ENCODE measurements at places on chromosomes 6 and 20.

GRCh38 chr6:166826264-166826663 lies 130.1 kb downstream of the RNASET2 start:
- no peak for DNase-seq

GRCh38 chr6:6610031-6610591 lies 21.6 kb downstream of the LY86 start:
- no peak for DNase-seq

- no peak for DNase-seq
Observed at GRCh38 chr6:134046054-134046453, 6.4 kb downstream of the SLC2A12 start.

GRCh38 chr6:158009114-158009891 lies 27.6 kb downstream of the SYNJ2 start:
- DNase-seq = peak; percentile 78

GRCh38 chr6:141117874-141118273 lies 1014.9 kb upstream of the GJE1 start:
- no peak for DNase-seq

DNA sequence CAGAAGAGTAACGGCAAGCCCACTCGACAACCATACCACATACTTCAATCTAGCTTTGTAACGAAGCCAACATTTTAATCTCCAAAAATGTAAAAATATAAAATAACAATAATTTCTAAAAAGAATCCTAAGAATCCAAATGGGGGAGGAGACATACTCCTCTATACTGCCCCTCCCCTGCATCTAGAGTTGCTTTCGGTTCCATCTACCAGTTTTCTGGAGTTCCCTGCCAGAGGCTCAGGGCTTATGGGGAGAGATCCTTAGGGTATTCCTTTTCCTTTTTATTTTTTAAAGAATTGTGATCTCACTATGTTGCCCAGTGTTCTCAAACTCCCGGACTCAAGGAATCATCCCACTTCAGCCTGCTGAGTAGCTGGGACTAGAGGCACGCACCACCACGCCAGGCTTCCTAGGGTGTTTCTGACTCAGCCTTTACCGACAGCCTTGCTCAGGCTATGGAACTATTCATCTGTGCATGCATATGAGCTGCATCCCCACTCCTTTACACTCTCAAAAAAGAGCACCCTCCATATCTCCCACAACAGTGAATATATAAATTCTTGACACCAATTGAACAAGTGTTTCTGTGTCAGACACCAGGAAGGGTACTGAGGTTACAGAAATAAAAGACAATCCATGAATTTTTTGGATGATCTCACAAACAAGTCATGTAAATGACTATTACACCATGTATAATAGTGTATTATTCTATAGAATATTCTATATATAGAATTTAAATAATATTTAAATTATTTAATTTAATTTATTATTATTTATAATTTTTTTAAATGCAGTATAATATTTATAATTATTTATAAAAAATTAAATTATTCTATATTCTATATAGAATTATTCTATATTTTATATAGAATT lies 40.7 kb upstream of the UBR2 start:
- DNase-seq = no peak

- no peak for DNase-seq
Observed at GRCh38 chr6:75210885-75211739, 5.3 kb upstream of the COL12A1 start.

DNA sequence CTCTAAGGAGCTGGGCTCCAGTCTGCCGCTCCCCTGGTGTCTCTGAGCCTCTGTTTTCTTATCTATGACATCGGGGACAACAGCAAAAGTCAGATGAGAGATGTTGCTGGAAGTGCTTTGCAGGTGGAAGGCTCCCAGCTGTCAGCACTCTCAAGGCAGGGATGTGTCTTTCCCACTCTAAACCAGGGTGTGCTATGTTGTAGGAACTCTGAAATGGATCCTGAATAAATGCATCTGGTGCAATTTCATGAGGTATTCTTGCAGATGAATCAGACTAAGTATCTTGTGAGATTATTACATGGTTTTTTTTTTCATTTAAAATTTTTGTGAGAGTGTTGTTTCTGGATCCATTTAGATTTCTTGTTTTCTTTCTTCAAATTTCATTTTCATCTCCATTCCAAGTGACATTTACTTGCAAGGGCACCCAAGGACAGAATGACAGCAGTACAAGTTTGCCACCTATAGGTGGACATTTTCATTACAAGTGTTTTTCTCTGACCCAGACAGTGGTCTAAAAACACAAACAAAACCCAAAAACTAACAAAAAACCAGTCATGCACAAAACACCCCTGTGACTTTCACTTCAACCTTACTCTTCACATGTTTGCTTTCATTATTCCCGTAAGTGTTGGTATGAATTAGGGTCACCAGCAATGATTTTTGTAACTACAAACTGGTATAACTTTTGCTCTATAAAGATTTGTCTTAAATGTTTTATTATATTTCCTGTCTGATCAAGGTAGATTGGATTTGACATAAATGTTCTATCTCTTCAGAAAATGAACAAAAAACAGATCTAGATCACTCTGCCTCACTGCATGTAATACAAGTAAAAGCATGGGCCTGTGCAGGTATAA lies 14.7 kb upstream of the SIM1 start:
- DNase-seq = no peak

DNA sequence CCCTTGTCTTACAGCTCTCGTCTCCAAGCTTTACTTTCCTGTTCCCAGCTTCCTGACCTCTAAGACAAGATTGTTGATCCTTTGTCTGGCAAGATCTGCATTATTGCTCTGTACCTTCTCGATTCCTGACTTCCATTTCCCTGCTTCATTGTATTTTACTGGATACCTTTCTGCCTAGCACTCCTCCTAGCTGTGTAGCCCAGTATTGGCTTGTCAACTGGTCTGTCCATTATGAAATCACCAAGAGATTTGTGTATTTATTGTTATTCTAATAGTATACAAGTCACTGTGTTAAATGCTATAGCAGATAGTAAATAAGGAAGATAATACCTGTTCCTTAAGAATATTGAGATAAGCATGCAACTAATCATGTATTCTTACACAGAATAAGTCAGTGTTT lies 305.4 kb downstream of the CDKAL1 start:
- DNase-seq = no peak

DNA sequence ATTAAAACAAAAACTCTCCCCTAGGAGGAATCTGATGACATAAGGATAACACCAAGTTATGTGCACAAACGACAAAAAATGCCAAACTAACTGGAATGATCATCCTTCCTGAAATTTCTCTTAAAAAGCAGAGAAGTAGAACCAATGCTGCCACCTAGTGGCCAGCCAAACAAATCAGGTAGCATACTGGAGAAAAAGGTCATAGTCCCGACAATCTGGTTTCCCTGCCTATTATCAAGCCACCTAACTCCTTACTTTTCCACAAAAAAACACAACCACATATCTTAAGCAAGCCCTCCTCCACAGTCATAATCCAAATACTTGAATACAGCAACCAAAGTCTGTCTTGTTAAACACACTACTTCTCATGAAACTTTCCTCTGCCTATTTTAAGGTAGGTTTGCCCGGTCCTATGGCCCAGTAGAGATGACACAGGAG lies 5.3 kb downstream of the OARD1 start:
- peak; percentile 83 for DNase-seq

GRCh38 chr20:44784688-44785087 lies 25.7 kb downstream of the RIMS4 start:
- DNase-seq = no peak

GRCh38 chr6:75382634-75382900 lies 98.0 kb upstream of the TMEM30A start:
- DNase-seq = no peak

DNA sequence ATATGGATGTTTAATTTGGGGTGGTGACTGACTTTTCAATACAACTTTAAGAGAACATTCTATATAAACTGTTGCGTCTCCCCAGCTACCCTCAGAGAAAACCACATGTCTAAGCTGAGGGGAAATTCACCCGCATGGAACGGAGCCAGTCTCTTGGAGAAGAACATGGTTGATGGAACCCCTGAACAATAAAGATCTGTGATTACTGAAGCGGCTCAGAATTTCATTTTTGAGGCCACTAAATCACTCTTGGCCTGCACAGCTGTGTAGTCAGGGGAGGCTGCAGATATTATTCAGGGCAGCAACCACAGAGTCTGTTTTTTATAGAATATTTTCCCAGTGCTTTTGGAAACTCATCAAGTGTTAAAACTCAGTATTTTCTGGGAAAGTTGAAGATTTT lies 73.8 kb downstream of the EYA4 start:
- DNase-seq = peak; percentile 51

DNA sequence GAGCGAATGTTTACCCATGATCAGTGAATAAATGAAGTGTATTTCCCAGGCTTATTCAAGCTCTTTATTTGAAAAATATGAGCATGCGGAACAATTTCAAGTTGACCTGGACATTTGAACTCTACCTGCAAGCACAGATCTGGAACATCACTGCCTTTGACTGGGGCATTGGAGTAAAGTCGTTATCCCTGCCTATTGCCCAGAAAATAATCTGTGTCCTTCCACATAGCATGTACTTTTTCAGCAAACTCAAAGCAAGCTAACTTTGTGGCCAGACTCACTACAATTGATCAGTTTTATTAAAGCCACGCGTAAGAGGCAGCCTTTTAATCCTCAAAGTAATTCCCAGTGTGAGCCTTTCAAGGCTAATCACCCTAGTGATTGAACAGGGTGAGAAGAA lies 73.4 kb upstream of the PAK5 start:
- no peak for DNase-seq

- DNase-seq = no peak
Observed at GRCh38 chr6:99362678-99363268, 13.3 kb upstream of the FAXC start.

GRCh38 chr20:25624500-25624939 lies 706 bp upstream of the NANP start:
- DNase-seq = no peak

DNA sequence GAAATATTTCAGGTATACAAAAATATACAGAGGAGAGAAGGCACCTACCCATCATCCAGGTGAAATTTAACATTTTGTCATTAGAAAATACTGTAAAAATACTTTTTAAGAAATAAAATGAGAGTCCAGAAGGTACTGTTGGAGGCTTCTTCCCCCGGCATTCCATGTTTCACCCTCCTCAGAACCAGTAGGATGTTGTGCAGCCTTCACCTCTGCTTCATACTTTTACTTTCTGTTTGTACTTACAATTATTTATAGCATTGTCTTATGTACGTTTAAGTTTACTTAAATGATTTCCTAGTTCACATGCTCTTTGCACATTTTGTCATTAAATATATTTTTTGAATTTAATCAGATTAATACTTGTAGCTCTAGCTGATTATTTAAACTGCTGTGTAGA lies 30.9 kb downstream of the TMEM200A start:
- no peak for DNase-seq

DNA sequence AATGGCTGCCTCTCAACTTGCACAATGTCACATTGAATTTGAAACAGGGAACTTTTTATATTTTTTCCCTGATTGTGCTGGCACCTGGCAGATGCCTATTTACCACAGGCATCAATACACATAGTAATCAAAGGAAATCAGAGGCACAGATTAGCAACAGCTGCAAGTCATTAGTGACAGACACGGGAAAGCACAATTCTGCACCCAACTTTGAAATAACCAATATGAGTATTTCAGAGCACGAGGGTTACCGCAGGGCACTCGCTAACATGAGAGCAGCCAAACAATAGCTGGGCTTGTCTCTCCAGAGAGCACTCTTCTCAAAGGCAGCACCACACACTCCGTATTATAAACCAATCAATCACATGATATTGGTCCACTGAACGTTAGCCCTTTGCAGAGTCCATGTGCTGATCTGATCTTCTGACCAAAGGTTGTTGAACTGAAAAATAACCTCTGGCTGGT lies 149.5 kb downstream of the RNF144B start:
- DNase-seq = no peak

GRCh38 chr20:1225263-1225782 lies 521 bp upstream of the RAD21L1 start:
- no peak for DNase-seq

GRCh38 chr6:15340775-15341174 lies 94.9 kb downstream of the JARID2 start:
- DNase-seq = no peak

DNA sequence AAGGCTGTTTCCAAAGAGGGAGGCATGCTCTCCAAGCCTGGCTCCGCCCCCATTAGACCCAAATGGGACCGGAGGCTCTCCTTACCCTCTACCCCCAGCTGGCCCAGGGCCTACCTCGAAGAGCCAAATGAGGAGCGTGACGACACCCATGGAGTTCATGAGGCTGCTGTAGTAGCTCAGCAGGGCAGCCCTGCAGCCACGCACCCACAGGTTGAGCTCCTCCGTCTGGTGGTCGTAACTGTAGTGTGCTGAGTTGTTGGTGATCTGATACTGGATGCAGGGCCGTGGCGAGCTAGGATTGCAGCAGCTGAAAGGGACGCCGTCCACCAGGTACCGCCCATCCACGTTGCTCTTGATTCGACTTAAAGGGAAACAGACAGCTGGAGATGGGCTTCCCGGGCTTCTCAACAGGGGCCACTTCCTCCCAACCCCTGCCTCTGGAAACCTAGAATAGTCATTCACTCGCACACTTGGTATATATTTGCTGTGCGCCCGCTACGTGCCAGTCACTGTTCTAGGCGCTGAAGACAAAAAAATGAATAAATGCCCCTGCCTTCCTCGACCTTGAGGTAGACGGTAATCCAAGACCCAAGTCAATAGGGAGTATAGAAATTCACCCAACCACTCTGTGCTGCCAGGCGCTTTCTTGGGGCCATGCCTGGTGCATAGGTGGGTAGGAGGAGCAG lies 18.0 kb downstream of the PRPH2 start:
- peak; percentile 45 for DNase-seq

GRCh38 chr6:89034586-89035251 lies 45.8 kb upstream of the PNRC1 start:
- peak; percentile 32 for DNase-seq

DNA sequence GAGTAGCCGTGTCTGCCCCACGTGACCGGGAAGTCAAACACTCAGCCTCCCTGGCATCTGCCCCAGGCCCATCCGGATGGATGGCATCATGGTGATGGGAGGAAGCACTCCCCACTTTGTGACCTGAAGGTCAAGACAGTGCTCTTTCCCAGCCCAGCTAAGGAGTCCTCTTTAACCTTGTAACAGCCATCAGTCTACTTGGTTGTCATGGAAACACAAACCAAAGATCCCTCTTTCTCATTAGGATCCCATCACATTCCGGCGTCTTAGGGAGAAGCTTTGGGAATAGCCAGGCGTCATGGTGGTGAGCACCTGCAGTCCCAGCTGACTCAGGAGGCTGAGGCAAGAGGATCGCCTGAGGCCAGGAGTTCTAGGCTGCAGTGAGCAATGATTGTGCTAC lies 90.9 kb upstream of the FOXC1 start:
- no peak for DNase-seq
